ENCODE measurements at places on chromosomes 5 and 9.

- no peak for DNase-seq
Measured at GRCh38 chr5:143828710-143829109, 16.7 kb downstream of the HMHB1 start.

DNA sequence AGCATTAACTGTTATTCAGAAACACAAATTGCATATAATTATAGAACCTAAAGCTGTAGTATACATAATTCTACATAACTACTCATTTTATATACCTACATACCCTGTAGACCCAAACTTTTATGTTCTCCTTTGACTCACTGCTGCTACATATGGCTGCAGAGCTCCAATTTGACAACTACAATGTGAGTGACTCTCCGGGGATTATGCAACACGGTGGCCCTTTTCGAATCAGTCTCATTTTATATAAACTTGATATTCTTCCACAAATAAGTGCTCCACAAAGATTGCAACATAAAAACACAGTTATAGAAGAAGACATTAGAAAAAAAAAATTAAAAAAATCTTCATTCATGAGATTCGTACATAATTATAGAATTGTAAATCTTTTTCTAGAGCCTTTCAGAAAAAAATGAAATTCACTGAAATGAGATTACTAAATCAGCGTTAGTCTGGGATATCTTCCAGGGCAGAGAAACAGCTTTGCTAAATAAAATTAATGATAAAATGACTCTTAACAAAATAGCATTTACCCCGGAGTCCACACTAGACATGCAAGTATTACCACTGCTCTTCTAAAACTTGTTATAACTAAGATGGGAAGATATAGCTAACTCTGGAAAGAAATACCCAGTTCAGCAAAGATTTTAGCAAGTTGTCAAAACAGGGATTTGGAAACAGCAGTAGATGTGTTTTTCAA is 52.6 kb downstream of the SRFBP1 start:
- no peak for DNase-seq

- no peak for DNase-seq
Measured at GRCh38 chr9:136962163-136962562, 10.1 kb downstream of the LCN12 start.

- DNase-seq: no peak
Measured at GRCh38 chr5:493119-493701, 31.0 kb downstream of the SLC9A3 start.

DNA sequence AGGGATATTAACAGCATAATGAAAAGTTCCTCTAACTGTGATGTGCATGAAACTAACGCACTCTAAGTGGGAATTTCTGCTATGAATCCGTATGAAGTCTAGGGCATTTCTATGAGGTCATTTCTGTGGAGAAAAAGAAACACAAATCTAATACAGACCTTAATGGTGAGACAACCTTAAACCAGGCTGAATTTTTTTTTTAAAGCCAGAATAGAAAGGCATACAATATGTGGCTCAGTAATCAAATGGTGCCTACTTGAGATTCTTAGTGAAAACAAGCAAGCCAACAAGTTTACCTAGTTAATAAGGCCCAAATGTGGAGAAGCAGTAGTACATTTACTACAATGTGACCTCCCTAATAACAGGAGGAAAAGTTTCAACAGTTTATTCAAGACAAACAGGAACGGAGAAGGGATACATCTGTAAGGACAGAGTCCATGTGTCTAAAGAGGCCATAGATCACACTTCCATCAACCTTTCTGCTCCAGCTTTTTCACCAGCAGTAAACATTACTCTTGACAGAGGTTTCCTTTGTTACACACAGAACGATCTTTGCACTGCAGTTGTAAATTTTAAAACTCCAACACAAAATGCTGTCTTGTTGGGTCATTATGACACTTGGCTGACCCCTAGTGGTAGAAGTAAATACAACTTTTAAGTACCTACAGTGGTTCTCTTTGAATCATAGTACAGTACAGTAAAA is 26.2 kb downstream of the CARNMT1 start:
- peak; percentile 79 for DNase-seq

GRCh38 chr9:117156771-117157535 is 257.9 kb downstream of the ASTN2 start:
- DNase-seq: peak; percentile 5

- no peak for DNase-seq
Measured at GRCh38 chr5:136133222-136133921, 727 bp downstream of the SMAD5 start.

GRCh38 chr9:18457510-18457909 is 16.4 kb upstream of the ADAMTSL1 start:
- DNase-seq: no peak

GRCh38 chr5:112931473-112931872 is 9.4 kb upstream of the REEP5 start:
- DNase-seq: no peak

GRCh38 chr5:123359454-123360200 is 63.6 kb downstream of the CEP120 start:
- no peak for DNase-seq

DNA sequence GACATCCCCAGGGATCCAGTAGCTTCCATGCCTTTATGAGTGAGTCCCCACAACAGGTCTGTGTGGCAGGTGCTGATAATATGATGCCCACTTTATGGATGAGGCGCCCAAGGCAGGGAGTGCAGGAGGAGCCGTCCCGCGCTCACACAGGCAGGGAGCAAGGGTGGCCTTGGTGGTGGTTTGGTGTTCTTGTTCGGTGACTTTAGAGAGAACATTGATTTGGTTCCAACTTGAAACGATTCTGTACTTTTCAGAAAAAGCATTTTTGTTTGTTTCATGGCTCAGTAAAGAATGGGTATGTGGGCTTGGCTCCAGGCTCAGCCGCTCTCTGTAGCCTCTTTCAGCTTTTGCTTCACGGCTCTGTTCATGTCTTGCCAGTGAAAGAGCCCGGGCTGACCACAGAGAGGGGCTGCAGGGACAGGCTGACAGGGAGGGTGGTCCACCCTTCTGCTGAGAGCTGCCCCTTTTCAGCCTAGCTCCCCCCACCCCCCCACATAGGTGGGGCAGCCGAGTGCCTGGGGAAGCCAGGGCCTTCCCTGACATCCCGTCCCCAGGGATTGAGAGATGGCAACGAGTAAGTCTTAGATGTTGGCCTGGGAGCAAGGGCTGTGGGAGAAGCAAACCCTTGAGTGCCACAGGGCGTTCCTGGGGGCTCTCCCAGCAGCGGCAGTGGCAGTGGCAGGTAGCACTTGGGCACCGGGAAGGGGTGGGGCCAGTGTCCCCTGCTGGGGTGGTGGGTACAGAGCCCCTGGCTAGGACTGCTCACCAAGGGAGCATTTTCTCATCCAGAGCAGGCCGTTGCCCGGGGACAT is 28.0 kb downstream of the NCS1 start:
- no peak for DNase-seq

GRCh38 chr5:89055695-89056085 is 172.7 kb upstream of the MEF2C start:
- no peak for DNase-seq

DNA sequence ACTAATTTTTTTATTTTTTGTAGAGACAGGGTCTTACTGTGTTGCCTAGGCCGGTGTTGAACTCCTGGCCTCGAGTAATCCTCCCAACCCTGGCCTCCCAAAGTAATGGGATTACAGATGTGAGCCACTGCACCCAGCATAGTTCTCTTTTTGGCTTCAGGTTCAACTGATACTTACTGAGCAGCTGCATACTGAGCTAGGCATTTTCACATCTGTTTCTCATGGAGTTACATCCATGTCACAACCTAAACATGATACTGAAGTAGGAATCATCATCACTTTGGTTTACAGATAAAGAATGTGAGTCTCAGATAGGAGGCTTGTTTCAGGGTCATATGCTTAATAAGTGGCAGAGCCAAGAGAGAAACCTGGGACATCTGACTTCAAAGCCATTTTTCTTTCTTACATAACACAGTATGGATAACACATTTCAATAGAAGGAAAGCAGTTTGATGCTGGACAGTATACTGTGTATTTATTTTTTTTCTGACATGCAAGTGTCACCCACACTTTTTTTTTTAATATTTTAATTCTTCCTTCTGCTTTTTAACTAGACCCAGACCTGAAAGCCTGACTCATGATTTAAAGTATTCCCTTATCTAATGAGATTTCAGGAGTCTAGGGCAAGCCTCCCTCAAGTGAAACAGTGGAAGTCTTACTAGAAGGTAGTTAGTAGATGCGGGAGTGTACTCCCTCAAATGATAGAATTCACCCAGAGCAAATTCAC is 90.8 kb downstream of the HACD4 start:
- DNase-seq: no peak

GRCh38 chr5:96079075-96079474 is 117.4 kb upstream of the ELL2 start:
- no peak for DNase-seq

DNA sequence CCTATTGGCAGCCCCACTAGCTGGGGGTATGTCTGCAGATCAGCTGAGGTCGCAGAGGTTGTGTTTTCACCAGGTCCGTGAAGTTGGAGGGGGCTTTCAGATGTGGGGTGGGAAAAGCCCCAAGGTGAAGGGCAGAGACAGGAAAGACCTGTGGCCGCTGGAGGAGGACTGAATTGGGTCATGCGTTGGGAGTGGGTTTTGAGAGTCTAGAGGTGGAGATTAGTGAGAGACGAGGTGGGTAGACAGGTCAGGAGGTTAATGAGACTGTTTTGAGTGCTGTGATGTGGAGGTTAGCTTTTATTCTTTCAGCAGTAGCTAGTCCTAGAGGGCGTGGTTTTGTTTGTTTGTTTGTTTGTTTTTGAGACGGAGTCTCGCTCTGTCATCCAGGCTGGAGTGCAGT is 10.3 kb downstream of the SNX30 start:
- DNase-seq: no peak

GRCh38 chr9:116020801-116021200 is 132.8 kb upstream of the PAPPA start:
- DNase-seq: no peak

GRCh38 chr9:7489036-7489435 is 310.5 kb downstream of the DMAC1 start:
- DNase-seq: no peak

DNA sequence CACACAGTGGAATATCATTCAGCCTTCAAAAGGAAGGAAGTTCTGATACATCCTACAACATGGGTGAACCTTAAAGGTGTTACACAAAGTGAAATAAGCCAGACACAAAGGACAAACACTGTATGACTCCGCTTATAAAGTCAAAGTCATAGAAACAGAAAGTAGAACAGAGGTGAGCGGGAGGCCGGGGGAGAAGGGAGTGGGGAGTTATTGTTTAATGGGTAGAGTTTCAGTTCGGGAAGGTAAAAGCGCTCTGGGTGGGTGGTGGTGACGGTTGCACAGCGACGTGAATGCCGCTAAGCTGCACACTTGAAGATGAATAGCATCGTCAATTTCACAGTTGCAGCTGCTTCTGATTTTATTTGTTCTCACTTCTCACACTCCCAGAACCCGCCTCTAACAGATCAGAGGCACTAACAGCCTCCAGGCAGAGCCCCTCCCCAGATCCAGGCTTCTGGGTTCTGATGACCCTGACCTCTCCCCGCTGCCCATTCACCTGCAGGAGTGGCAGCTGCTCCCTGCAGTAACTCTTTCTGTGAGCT is 34.1 kb downstream of the BNIP1 start:
- no peak for DNase-seq

DNA sequence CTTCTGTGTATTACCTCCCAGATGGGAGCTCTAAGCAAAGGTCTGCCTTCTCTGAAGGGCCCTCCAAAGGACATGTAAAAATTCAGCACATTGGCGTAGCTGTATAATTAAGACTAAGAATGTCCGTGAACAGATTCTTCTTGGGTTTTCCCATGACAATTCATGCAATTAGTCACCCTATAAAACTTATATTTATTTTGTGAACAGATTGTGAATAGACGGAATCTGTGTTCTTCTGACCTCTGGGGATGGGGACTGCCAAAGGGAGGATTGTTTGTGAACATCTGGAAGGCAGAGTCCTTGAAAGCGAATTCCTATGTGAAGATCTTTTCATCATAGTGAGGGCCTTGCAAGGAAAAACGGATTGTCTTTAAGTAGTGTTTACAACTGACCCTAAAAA is 111.3 kb downstream of the EGFLAM start:
- DNase-seq: no peak

DNA sequence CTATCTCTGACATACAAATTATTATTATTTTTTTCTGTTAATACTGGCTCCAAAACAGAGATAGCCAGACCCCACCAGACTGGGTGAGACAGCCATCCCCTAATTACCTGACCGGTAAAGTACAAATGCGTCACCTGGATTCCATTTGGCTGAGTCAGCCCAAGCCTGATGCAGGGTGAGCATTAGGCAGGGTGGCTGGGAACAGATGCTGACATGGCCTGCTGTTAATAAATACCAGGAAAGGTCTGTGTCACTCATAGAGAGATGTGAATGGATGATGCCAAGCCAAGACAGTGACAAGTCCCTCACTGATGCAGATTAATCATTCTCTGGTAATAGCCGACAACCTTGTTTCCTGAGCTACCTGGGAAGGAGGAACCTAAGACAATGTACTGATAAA is 183.5 kb downstream of the TRIM32 start:
- DNase-seq: peak; percentile 96

- no peak for DNase-seq
Measured at GRCh38 chr5:112403069-112403468, 16.0 kb downstream of the EPB41L4A start.

DNA sequence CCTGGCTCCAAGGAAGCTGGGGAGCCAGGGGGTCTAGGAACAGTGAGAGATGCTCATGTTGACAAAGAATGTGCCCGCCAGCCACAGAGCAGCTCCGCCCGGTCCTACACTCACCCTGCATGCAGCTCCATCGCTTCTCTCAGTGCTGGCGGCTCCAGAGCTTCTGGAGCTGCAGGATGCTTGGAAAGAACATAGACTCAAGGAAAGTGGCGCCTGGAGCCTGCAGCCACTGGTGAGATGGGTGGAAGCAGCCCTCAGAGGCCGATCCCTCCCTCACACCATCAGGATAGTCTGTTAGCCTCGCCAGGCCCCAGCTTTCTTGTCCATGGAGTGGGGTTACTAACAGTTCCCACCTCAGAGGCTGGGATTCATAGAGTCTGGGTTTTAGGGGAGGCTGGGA is 26.4 kb upstream of the SLC6A19 start:
- no peak for DNase-seq

- no peak for DNase-seq
Measured at GRCh38 chr9:27634879-27635278, 61.6 kb upstream of the C9orf72 start.

DNA sequence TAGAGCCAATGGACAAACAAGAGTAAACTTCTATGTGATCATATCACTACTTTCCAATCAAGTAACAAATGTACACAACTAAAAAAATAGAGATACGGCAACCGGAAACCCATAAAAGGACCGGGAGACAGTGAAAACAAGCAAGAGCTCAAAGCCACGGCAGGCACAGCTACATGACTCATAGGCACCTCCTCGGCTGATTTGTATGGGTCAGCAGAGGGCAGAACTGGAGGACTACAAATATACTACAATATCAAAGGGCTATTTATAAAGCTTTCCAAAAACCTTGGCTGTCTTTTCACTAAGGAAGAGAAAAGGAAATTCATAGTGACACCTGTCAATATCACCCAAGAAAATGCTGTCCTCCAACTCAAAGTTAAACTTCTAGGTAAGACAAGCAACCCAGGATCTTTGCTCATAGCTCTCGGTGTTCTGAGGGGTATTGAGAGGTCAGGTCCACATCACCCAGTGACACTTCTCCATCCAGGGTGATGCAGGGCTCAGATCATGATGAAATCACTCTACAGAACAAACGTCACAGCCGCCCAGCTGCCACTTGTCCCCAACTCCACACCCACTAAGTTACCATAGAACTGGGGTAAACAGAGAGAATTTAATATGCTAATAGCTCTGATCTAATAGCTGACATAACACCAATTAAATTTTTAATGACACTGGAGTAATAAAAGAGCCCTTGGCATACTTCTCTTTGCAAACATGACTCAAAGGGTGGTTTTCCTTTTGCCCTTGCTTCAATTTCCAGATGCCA is 41.3 kb downstream of the PFDN1 start:
- no peak for DNase-seq

Data from keratinocyte (primary cell).